DND-41 (cell line): ENCODE measurements at places on chromosomes 6 and 20.
A peak's percentile ranks its signal among the peaks of the same experiment; 100 is the strongest.

GRCh38 chr6:153058909-153059308, 56.4 kb upstream of the MTRF1L start:
- no peak for DNase-seq

DNA sequence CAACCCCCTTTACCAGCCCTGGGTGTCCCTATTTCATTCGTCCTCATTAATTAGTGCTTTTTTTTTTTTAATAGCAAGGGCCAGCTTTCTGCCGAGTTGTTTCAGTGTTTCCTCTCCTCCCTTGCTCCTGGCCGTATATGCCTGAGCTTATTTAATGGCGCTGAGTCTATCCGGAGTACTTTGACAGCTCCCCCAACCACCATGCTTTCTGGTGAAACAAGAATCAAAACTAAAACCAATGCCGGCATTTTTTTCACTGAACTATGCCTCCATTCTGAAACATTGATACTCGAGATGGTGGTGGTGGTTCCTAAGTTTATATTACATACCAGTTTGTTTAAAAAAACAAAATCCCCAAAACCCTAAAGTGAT, 1.2 kb downstream of the DCBLD1 start:
- DNase-seq, result no peak

- no peak for DNase-seq
Observed at GRCh38 chr6:7169296-7169721, 61.5 kb downstream of the RREB1 start.

DNA sequence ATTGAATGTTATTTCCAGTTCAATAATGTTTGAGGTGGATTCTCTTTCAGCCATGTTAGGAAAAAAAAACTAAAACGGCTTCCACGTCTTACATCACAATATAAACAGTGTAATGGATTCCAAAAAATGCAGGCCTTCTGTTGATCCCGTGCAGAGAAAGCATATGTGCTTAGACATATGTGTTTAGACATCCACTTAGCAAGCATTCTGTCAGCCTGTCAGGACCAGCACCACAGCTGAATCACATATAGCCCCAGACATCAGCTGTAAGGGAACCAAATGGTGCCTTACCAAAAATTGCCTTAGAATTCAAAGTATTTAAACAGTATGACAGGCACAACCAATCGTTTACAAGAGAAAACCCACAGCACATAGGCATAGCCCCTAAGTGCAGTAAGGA, 304.9 kb downstream of the EYA4 start:
- no peak for DNase-seq

DNA sequence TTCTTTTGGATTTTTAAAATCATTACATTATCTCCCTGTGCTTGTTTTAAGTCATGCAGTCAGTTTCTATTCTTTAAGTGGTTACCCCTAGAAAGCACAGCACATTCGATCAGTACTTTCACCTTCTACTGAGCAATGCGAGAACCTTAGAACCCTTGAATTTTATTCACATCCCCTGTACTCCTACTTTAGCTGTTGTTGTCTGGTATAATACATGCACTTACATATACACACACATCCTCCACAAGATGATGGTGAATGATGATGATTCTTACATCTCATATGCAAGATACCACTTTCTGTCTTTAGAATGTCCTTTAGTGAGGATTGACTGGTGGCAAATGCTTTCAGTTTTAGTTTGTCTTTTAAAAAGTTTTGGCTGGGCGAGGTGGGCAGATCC, 5.7 kb downstream of the CDC40 start:
- no peak for DNase-seq

GRCh38 chr6:71727632-71728294, 158.6 kb upstream of the RIMS1 start:
- no peak for DNase-seq

DNA sequence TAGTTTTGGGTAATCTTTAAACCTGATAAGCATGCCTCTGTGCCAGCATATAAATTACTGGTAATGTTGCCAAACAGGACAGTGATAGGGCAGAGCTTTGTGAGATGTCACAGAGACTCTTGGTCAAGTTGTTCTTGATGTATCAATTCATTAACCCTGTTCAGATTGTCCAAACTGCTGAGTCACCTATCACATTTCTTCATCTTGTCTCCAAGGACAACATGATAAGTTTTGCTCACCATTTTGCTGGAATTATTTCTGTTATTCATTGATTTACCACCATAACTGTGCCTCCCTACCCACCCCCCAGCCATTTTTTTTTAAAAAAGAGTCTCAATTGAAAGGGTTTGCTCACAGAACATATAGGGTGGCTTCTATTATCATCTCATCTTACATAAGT, 19.5 kb upstream of the GMNN start:
- DNase-seq, result no peak

DNA sequence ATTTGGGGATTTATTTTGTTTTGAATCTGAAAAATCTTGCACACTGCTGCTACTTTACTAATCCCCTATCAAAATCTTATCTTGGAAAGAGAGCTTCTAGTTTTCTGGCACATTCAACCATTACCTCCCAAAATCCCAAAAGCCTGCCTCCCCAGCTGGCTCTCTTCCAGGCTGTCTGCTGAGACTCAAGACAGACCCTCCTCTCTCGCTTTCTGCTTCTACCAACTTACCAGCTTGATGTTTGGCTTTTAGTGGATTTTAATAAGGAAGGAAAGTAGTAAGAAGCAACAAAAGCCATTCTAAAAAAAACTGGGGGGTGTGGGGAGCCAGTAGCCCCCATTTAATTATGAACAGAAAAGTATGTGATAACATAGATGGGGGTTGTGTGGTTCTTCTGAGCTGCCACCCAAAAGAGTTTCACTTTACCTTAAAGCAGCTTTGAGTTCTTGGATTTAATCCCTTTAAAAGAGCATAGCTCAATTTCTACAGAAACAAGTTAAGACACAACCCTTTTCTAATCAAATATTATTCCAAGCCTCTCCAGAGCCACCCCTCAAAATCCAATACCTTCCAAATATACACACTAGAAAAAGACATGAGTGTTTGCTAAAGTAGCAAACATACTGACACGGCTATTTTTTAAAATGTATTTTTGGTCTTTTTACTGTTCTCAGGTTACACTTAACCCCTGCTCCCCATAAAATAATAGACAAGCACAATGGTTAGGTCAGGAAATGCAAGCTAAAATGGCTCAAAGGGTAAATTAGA, 71.7 kb downstream of the ATP9A start:
- DNase-seq, result no peak

- no peak for DNase-seq
Observed at GRCh38 chr6:16238963-16239797, 793 bp downstream of the GMPR start.

GRCh38 chr20:1388741-1389483, 3.9 kb downstream of the FKBP1A start:
- DNase-seq, result peak; percentile 43

DNA sequence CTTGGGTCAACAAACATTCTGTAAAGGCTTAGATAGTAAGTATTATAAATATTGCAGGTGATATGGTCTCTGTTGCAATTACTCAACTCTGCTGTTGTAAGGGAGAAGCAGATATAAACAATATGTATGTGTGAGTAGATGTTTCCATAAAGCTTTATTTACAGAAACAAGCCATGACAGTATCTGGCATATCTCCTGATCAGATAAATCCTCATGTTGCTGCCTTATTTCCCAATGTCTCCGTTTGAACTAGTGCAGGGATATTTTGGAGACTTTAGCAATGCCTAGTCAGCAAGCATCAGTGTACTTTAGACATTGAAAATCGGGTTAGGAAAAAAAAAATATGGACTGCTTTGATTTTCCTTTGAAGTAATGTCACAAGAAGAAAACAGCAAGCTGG, 96.1 kb downstream of the LAMA2 start:
- no peak for DNase-seq

GRCh38 chr6:72969666-72970065, 255.6 kb downstream of the KHDC1L start:
- DNase-seq, result no peak

GRCh38 chr20:62485062-62485700, 9.4 kb upstream of the GATA5 start:
- DNase-seq, result no peak

GRCh38 chr6:75546381-75546780, 52.8 kb upstream of the FILIP1 start:
- no peak for DNase-seq

GRCh38 chr6:140846503-140847261, 1286.0 kb upstream of the GJE1 start:
- DNase-seq, result no peak

GRCh38 chr6:129683601-129684322, 26.2 kb downstream of the ARHGAP18 start:
- peak; percentile 89 for DNase-seq

DNA sequence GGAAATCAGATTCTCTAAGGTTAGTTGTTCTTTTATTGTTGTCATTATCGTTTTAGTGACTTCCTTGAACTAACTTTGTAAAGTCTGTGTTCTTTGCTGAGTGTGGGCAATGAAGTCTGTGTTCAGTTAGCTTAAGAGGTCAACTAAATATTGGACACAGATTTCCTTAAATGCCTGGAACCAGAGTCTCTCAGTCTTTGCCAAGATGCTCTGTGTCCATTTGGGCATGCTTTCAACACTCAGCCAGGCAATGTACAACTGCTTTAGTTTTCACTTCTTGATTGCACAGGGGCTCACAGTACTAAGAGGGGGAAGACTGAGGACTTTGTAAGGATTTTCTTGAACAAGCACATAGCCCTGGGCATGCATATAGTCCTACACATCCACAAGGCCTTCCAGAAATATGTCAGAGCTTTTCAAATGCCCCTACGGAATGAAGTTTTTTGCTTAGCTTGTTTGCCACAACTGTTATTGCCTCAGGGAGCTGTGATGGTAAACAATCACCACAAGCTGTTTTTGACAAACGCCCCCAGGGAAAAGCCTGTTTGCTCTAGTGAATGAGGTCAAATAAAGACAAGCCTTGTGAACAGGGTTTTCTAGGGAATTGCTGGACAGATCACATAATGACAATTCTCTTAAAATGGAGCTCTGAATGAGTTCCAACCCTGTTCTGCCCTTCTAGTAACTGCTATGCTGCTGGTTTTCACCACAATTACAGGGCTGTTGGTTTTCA, 82.5 kb downstream of the B3GAT2 start:
- DNase-seq, result no peak

DNA sequence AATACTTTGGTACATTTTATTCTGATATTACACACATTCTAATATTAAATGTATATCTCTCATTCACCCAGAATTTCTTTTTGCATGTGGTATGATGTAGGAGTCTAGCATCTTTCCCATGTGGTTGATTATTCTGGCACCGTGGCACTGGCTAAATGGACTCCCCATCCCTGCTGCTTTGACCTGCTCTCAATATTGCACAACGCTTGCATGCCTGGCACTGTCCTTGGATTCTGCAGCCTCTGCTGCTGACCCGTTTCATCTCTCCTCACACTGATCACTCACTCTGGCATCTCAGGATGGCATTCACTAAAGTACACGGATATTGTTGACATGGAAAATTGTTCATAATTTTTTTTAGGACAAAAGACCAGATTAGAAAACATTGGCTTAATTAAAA, 11.5 kb upstream of the DACT2 start:
- no peak for DNase-seq

DNA sequence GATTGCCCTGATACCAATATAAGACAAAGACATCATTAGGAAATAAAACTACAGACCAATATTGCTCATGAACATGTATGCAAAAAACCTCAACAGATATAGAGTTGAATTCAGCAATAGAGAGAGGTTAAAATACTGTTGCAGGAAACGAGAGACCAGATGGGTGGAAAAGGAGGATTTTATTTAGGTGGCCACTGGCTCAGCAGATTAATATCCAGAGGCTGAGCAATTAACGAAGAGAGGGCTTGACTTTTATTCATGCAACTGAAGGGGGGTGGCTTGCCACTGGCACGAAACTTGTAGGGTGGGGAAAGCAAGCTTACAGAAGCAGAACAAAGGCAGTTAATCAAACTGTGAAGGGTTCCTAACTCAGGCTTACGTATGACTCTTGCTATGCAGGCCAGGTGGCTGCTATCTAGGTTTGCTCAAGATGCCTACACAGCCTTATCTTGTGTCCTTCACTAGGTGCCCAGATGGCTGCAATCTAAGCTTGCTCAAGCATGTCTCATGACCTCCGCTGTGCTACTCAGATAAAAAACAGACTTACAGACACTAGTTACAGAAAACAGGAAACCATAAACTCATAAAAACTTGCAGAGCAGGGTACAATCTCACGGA, 126.4 kb downstream of the MMUT start:
- no peak for DNase-seq

- no peak for DNase-seq
Observed at GRCh38 chr6:4756247-4756646, 20.0 kb upstream of the CDYL start.

- no peak for DNase-seq
Observed at GRCh38 chr6:138543657-138544056, 44.4 kb upstream of the NHSL1 start.

DNA sequence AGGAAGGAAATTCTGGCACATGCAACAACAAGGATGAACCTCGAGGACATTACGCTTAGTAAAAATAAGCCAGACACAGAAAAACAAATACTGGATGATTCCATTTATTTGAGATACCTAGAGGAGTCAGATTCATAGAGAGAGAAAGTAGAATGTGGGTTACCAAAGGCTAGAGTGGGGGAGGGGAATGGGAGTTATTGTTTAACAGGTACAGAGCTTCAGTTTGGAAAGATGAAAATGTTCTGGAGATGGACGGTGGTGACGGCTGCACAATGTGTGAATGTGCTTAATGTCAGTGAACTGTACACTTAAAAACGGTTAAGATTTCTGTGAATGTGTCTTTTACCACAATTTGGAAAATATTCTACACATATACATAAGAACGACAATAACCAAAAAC, 33.9 kb upstream of the DSP start:
- DNase-seq, result no peak

- DNase-seq, result no peak
Observed at GRCh38 chr6:83708970-83709747, at the start of gene SNAP91. SNAP91 (minus strand) TSS chr6:83709101; CDS start chr6:83707927, 1,174 bp downstream.

DNA sequence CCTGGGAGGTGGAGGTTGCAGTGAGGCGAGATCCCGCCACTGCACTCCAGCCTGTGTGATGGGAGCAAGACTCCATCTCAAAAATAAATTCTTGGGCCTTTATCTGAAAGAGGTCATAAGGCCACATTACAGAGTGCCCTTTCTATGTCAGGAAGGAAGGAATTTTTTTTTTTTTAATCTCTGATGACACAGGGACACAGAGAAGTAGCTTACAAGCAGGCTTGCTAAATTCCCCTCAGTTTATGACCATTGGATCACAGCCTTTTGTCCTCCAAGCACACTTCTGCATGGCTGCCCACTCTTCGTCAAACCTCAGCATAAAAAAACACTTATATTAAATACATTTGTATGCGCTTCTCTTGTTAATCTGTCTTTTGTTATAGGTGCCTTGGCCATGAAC, 7.5 kb upstream of the IFNGR1 start:
- no peak for DNase-seq

GRCh38 chr6:78810146-78810545, 57.2 kb upstream of the IRAK1BP1 start:
- no peak for DNase-seq

- DNase-seq, result no peak
Observed at GRCh38 chr6:26241033-26241895, 123.7 kb upstream of the BTN3A2 start.

GRCh38 chr6:33936886-33937285, 133.1 kb upstream of the MLN start:
- no peak for DNase-seq
